ENCODE measurements at places on chromosomes 7 and 10.

- no peak for DNase-seq
These were observed 13.9 kb downstream of the LSMEM1 start for GRCh38 chr7:112494656-112495055.

- DNase-seq: no peak
These were observed 55.7 kb downstream of the CCDC3 start for GRCh38 chr10:12945690-12946359.

- no peak for DNase-seq
These were observed 287.6 kb downstream of the LRMDA start for GRCh38 chr10:75718991-75719390.

- DNase-seq: no peak
These were observed 4.2 kb downstream of the IKZF1 start for GRCh38 chr7:50308532-50309385.

DNA sequence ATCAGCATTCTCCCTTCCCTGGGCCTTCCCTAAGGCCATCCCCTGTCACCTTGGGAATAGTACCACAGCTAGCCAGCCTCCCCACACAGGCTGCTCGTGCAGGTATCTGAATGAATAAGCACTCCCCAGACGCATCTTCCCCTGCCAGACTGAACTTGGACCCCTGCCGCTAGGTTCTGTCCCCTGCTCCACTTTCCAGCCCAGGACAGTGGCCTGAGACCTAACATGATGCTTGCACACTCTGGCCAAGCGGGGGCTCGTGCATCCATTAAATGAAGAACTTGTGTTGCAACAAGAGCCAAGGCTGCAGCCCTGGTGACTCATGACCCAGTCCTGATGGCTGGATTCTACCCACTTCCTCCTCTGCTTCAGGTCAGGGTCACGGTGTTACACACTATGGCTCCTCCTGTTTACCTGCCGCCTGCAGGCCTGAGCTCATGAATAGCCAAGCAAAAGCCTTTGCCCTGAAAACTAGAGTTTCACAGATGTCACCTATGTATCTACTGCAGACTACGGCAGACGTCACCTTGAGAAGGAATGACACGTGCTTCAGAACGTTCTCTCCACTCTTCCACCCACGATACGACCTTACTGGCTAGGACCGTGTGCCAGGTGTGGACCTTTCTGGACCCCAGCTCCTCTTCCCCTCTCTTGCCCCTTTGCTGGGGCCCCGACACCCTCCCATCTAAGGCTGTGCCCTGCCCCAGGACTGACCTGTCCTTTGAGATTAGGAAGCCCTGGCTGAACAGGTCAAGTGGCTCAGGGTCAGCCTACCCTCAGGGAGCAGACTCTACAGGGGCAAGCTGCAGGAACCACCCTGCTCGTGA lies 6.5 kb downstream of the ASB13 start:
- no peak for DNase-seq

DNA sequence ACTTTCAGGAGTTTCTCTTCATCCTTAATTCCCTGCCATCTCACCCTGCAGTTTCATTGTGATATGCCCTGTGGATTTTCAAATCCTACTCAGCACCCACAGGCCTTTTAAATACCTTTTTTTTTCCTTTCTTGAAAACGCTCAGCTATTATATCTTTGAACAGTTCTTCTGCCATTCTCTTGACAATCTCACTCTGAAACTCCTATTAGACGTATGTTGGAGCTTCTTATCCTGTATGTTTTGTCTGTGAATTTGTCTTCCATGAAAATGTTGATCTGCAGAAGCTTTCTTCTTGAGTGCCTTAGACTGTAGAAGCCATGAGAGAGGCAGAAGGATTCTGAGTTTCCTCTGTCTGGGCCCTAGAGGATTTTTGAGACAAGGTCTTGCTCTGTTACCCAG lies 18.9 kb upstream of the YAE1 start:
- DNase-seq: no peak

Data from hypothalamus (tissue), 51 donors.